GM12878 (cell line): ENCODE measurements at places on chromosomes 6 and 20. TPM values are rescaled to one million over a fixed set of nuclear protein-coding genes. Genes with fewer than 3 reads are reported as not detected.

DNA sequence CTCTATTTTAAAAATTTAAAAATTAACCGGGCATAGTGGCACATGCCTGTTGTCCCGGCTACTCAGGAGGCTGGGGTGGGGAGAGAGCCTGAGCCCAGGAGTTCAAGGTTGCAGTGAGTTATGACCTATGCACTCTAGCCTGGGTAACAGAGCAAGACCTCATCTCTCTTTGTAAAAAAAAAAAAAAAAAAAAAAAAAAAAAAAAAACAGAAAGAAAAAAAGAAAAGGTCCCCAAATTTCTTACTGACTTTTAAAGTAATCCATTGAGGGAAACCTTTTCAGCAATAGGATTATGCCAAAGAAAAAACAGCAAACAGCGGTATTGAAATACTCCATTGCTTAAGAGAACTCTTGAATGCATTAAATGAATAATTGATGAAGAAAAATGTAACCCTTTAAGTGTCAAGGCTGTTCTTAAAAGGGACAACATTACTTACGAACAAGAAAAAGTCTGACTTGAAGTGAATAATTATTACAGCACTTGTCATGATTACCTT, 6.0 kb upstream of the DNAAF9 start:
- H3K27me3 ChIP-seq = no peaks in the 10 kb centered on the region
- no peak overlapping the region for H3K27ac ChIP-seq
- H3K4me3 ChIP-seq = no peak overlapping the region

- peak overlapping the region; percentile 68 for H3K27ac ChIP-seq
- peaks cover 2% of the 10 kb centered on the region; the same call in 1 of the 2 replicates for H3K36me3 ChIP-seq
- H3K27me3 ChIP-seq = no peaks in the 10 kb centered on the region
Observed at GRCh38 chr6:32840604-32841246, 2.2 kb upstream of the TAP2 start.

TGM2 gene
- 1.2 and 1.8 TPM in 2 replicates for total RNA-seq

- DNase-seq = no peak
- H3K36me3 ChIP-seq = peaks cover 5% of the 10 kb centered on the region
- no peak overlapping the region for H3K27ac ChIP-seq
- H3K4me3 ChIP-seq = no peak overlapping the region
Observed at GRCh38 chr6:150878347-150879213, 13.1 kb downstream of the MTHFD1L start.

- DNase-seq = no peak
- peaks cover 12% of the 10 kb centered on the region for H3K36me3 ChIP-seq
- no peak overlapping the region for H3K4me3 ChIP-seq
Observed at GRCh38 chr6:109471105-109471810, 11.8 kb downstream of the ZBTB24 start.

- H3K36me3 ChIP-seq = no peaks in the 10 kb centered on the region
- H3K27me3 ChIP-seq = no peaks in the 10 kb centered on the region
- no peak overlapping the region for H3K27ac ChIP-seq
- no peak for DNase-seq
- no peak overlapping the region for H3K4me3 ChIP-seq
Observed at GRCh38 chr20:38275815-38276550, 15.4 kb upstream of the KIAA1755 start.

TRIM31 gene
- total RNA-seq = 0.18 and 0.35 TPM in 2 replicates

CGA gene
- total RNA-seq = not detected in 2 replicates

DNA sequence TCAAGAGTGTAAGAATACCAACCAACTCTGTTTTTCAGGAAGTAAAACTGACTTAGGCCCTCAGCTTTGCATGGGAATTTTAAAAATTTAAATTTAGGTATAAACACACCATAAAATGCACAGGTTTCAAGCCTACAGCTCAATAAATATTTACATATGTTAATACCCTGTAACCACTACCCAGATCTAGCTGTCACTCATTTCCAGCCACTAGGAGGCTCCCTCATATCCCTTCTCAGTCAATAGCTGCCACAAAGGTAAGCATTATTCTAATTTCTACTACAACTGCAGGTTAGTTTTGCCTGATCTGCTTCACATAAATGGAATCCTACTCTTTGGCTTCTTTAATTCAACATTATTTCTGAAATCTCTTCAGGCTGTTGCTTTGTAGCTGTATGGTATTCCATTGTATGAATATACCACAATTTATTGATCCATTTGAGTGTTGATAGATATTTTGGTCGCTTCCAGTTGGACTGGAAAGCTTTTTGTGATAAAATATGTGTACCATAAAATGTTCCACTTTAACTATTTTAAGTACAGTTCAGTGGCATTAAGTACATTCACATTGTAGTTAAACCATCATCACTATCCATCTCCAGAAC, 32.5 kb upstream of the MEI4 start:
- no peak for DNase-seq
- H3K27ac ChIP-seq = no peak overlapping the region
- H3K4me3 ChIP-seq = no peak overlapping the region
- no peaks in the 10 kb centered on the region for H3K4me1 ChIP-seq
- no peaks in the 10 kb centered on the region for H3K36me3 ChIP-seq
- H3K27me3 ChIP-seq = no peaks in the 10 kb centered on the region

DNA sequence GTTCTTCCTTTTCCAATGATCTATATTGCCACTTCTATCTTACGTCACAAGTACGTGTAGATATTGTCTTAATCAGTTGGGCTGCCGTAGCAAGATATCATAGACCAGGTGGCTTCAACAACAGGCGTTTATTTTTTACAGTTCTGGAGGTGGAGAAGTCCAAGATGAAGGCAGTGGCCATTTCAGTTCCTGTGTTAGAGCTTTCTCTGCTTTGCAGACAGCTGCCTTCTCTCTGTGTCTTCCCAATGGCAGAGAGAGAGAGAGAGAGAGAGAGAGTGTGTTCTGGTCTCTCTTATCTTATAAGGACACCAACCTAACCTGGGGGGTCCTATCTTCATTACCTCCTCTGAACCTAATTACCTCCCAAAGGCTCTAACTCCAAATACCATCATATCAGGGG, 8.3 kb downstream of the HSF2 start:
- H3K4me3 ChIP-seq = no peak overlapping the region
- no peak overlapping the region for H3K27ac ChIP-seq
- DNase-seq = no peak
- H3K27me3 ChIP-seq = no peaks in the 10 kb centered on the region

- H3K27me3 ChIP-seq = no peaks in the 10 kb centered on the region
- DNase-seq = no peak
- H3K4me1 ChIP-seq = no peaks in the 10 kb centered on the region
- no peak overlapping the region for H3K27ac ChIP-seq
- no peak overlapping the region for H3K4me3 ChIP-seq
Observed at GRCh38 chr20:57030611-57031600, 235.5 kb downstream of the BMP7 start.

GRCh38 chr6:167441715-167442206, 116.9 kb downstream of the TTLL2 start:
- no peak overlapping the region for H3K4me3 ChIP-seq
- DNase-seq = no peak
- H3K27me3 ChIP-seq = peaks cover 6% of the 10 kb centered on the region; the same call in 1 of the 2 replicates
- no peaks in the 10 kb centered on the region for H3K36me3 ChIP-seq

GRCh38 chr6:17250237-17250636, 30.9 kb upstream of the RBM24 start:
- no peak for DNase-seq
- no peak overlapping the region for H3K4me3 ChIP-seq
- H3K27me3 ChIP-seq = no peaks in the 10 kb centered on the region
- H3K4me1 ChIP-seq = no peaks in the 10 kb centered on the region

DNA sequence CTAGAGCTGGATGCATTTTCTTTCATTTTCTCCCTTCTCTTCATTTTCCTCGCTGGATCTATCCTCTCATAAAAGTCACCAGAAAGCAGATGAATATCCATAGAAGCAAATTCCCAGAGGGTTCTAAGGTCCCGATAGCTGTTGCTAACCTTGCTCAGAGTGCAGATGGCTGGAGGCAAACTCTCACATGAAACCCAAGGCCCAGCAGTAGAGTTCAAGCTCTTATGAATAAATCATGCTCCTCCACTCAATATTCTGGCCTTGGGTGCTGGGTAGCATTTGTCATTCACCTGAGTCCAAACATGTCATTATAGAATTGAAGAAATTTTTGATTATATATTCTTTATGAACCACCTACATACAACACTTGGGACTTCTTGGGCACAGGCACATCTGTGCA, 539.7 kb upstream of the MARCKS start:
- no peak overlapping the region for H3K4me3 ChIP-seq
- H3K4me1 ChIP-seq = no peaks in the 10 kb centered on the region
- H3K27ac ChIP-seq = no peak overlapping the region
- no peaks in the 10 kb centered on the region for H3K27me3 ChIP-seq

DNA sequence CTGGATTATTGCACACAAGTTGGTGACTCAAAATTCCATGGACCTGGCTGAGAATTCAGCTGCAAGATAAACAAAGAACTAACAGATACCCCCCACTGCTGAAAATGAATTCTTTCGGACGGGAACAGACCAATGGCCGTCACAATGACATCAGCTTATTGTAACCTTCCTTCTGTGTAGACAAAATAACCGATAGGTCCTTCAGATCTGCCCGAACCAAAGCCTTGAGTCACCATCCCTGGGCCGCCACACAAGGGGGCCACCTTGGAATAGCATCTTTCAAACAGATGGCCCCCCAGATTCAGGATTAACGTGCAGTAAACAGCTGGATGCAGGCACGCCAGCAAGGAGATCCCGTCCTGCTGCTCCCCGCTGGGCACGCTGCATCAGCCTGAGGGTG, 214.0 kb upstream of the EXOC2 start:
- no peak overlapping the region for H3K4me3 ChIP-seq
- H3K4me1 ChIP-seq = no peaks in the 10 kb centered on the region
- H3K27me3 ChIP-seq = peaks cover 2% of the 10 kb centered on the region
- H3K36me3 ChIP-seq = no peaks in the 10 kb centered on the region
- H3K27ac ChIP-seq = no peak overlapping the region

- DNase-seq = no peak
- no peaks in the 10 kb centered on the region for H3K4me1 ChIP-seq
- H3K27me3 ChIP-seq = no peaks in the 10 kb centered on the region
- H3K36me3 ChIP-seq = no peaks in the 10 kb centered on the region
Observed at GRCh38 chr6:75167325-75167724, 38.5 kb downstream of the COL12A1 start.

MRAP2 gene
- total RNA-seq = not detected in 2 replicates

BHLHE23 gene
- total RNA-seq = 0.33 TPM in 1 of 2 replicates, not detected in the other

DNA sequence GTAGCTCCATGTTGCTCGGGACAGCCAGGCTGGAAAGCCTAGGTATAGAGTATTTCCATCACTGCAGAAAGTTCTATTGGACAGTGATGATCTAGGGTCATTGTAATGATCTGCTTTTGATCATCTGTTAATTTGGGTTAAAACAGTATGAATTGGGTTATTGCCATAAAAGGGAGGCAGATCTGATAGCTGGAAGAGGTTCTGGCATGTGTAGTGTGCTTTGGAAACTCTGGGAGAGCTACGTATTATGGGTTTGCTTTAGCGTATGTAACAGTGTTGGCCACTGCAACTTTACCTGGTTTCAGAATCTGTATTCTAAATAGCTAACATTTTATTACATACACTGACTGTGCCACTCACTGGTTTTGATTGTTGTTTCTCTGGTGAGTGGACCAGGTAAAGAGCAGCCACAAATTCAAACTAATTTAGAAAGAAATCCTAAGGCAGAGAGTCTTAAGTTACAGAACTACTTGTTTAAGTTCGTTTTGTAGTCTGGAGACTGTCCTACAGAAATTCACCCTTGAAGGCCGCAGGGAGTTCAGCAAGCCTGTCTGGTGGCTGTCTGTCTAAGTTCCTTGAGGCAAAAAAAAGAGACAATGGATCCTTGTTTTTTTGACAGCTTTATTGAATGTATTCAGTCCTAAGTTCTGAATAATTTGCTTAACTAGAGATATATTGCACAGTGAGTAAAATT, 300.3 kb downstream of the PRL start:
- H3K27ac ChIP-seq = no peak overlapping the region
- no peak for DNase-seq
- no peaks in the 10 kb centered on the region; the same call in 1 of the 2 replicates for H3K4me1 ChIP-seq
- no peaks in the 10 kb centered on the region for H3K36me3 ChIP-seq
- H3K27me3 ChIP-seq = no peaks in the 10 kb centered on the region

DNA sequence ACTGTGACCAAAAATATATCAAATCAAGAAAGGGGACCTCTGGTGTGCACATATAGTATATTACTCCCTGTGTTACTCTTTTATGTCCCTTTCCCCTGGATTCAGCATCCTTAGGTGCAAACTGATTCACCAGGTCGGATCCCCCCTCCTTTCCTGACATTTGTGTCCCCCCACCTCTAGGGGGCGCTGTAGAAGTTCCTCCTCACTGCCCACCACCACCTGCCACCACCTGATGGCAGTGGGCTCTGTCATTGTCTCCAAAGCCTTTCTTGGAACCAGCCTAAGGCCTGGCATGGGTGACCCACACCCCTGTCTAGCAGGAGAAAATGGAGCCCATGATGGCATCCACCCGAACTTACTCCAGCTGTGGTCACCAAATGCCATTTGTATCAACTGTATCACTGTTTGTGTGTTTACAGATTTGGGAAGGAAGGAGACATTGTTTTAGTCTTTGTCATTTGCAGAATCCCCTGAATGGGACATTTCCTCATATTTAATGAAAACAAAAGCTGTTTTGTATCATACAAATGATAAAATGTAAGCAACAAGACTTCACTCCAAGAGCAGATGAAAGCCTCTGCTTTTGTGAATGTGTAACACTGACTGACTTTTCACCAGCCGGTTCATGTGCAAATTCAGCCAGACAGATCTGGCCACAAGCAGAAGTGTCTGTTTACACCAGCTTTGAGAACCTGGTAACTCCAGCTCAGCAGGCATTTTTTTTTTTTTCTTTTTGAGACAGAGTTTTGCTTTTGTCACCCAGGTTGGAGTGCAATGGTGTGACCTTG, 66.2 kb downstream of the ARMC2 start:
- H3K4me3 ChIP-seq = no peak overlapping the region
- no peaks in the 10 kb centered on the region for H3K4me1 ChIP-seq
- H3K27ac ChIP-seq = no peak overlapping the region
- no peak for DNase-seq
- H3K27me3 ChIP-seq = no peaks in the 10 kb centered on the region; the same call in 1 of the 2 replicates
- H3K36me3 ChIP-seq = no peaks in the 10 kb centered on the region

DNA sequence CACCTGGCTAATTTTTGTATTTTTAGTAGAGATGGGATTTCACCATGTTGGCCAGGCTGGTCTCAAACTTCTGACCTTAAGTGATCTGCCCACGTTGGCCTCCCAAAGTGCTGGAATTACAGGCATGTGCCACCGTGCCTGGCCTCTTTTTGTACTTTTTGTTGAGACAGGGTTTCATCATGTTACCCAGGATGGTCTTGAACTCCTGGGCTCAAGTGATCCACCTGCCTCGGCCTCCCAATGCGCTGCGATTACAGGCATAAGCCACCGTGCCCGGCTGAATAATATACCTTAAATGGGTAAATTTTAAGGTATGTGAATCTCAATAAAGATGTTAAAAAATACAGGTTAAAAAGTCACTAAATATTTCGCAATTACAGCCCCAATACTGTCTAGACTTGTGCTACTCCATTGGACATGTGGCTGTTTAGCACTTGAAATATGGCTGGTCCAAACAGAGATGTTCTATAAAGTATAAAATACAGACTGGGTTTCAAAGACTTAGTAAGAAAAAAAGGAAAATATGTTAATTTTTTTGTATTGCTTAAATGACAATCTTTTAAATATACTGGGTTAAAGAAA, 42.1 kb downstream of the PPP1R3G start:
- no peak overlapping the region for H3K27ac ChIP-seq
- H3K36me3 ChIP-seq = no peaks in the 10 kb centered on the region; the same call in 1 of the 2 replicates
- no peak for DNase-seq
- H3K4me3 ChIP-seq = no peak overlapping the region
- H3K27me3 ChIP-seq = no peaks in the 10 kb centered on the region
